HS-5 (cell line): ENCODE measurements at places on chromosomes 4 and X.

GRCh38 chr4:24884902-24885301 is 27.9 kb downstream of the CCDC149 start:
- no peak for DNase-seq

DNA sequence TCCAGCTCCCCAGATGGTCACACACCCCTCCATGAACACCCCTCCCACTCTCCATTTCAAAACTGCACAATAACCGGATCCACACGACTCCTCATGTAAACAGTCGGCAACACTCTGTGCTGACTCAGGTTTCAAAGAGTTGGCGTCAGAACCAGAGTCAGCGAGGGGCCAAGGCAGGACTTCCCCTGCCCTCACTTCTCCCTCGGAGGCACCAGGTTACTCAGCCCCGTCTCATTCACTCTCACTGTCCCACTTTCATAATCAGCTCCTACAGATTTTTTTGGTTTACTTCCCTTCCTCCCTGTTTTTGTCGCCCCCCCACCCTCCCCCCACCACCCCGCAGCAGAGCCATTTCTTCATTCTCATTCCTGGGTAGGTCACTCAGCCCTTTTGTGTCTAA is 2.7 kb upstream of the TIMP1 start:
- no peak for DNase-seq

- no peak for DNase-seq
These were observed 6.2 kb upstream of the ZBTB33 start for GRCh38 chrX:120244395-120244734.

DNA sequence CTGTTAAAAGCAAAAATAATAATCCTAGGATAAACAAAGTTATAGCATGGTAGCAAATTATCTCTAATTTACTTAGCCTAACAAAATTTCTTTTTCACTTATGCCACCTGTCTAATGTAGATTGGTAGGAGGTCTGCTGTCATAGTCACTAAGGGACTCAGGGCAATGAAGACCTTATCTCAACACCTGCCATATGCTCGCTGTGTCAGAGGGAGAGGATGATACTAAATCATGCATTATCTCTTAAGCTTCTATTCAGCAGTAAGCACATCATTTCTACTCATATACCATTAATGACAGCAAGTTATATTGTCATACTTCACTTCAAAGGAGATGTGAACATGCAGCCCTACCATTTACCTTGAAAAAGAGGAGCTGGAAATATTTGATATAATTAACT is 44.1 kb downstream of the AFM start:
- DNase-seq: no peak

GRCh38 chr4:85062466-85062865 is 96.0 kb upstream of the WDFY3 start:
- no peak for DNase-seq

GRCh38 chr4:166658585-166658984 is 575.7 kb downstream of the SPOCK3 start:
- DNase-seq: no peak

- DNase-seq: no peak
These were observed 11.0 kb downstream of the LHFPL1 start for GRCh38 chrX:112668476-112669409.

DNA sequence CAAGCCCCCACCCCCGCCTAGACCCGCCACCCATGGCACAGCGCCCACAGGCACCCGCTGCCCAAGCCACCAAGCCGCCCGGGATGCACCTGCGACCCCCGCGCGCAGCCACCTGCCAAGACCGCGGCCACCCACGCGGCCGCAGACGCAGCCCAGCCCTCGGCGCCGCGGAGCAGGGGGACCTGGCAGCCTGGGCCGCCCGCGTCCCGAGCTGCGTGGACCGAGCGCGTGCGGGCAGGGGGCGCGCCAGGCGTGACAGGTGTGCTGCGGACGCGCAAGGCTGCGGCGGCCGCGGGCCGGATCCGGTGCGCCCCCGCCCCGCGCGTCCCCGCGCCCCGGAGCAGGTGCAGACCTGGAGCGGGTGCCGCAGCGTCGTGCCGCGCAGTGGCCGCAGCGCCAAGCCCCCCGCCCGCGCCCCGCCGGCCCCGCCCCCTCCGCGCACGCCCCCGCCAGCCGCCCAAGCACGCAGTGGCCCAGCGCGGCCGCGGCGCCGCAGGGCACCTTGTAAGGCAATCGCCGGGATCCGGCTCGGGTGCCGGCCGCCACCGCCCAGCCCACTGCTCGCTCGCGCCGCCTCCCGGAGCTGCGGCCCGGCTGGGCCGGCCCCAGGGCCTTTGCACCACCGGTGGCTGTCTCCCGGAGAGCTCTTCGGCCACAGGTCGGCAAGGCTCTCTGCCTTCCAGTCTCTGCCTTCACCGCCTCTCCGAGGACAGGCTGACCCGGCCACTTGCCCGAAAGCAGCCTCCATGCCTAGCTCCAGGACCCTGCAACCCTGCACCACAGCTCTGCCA is at the start of gene PNCK:
Gene PNCK (minus strand): TSS at position 386 of the 791 bp plus-strand sequence. CDS start 737 bp downstream, outside the sequence.
- DNase-seq: no peak

DNA sequence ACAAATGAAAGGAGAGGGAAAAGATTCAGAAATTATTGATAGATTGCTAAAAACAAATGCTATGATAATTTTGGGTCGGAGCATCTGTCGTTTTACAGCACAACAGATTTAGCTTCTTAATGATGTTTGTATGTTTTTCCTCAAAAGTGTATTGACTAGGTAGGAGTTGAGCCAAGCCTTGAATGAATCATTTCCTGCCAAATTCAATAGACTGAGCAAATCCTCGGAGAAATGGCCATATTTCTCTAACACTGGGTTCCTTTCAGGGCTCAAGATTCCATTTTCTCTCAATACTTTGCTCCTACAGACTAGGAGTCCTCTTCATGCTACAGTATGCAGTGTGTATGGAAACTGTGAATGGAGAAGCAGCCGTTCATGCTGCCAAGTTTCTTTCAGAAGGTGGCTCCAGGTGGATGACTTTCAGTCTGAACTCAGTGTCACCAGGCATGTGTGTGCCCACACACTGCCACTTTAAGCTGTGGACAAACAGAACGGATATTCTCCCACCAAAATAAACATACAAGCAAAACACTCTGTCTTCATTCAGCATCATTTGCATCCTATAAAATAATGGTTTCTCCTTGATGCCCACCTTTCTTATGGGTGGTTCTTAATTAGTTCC is 146.0 kb downstream of the TBL1X start:
- DNase-seq: no peak

GRCh38 chr4:40749717-40750460 is at the start of gene NSUN7:
Gene NSUN7 (plus strand): TSS chr4:40749955. CDS start chr4:40750694, 739 bp downstream.
- no peak for DNase-seq

GRCh38 chrX:128616933-128617332 is 564.7 kb upstream of the ACTRT1 start:
- DNase-seq: no peak
